HT-29 (cell line): ENCODE measurements at places on chromosomes 1 and 21. TPM values are rescaled to one million over a fixed set of nuclear protein-coding genes. Genes with fewer than 3 reads are reported as not detected.

The ADPRS gene
- total RNA-seq, result 61.8 and 68.7 TPM in 2 replicates

The CLCA4 gene
- 0.23 and 0.36 TPM in 2 replicates for total RNA-seq

The FCRL6 gene
- total RNA-seq, result not detected in 2 replicates

The KPRP gene
- not detected in 2 replicates for total RNA-seq

The KTI12 gene
- 20.7 and 24.5 TPM in 2 replicates for total RNA-seq

The UBL4B gene
- total RNA-seq, result not detected in 2 replicates

The FAM3B gene
- total RNA-seq, result not detected in 2 replicates

The FAM72B gene
- 1.0 and 1.7 TPM in 2 replicates for total RNA-seq

The S100A1 gene
- total RNA-seq, result 0.15 TPM in 1 of 2 replicates, not detected in the other

The LCE3D gene
- not detected in 2 replicates for total RNA-seq

The DCAF8 gene
- 54.1 and 69.3 TPM in 2 replicates for total RNA-seq

The SFN gene
- 170 and 192 TPM in 2 replicates for total RNA-seq

The TRIM67 gene
- total RNA-seq, result 0.03 and 0.05 TPM in 2 replicates

The SPRR4 gene
- not detected in 2 replicates for total RNA-seq

The KIFAP3 gene
- 2.2 and 3.5 TPM in 2 replicates for total RNA-seq

The CCDC181 gene
- total RNA-seq, result 0.56 TPM in 1 of 2 replicates, not detected in the other

The CD101 gene
- 0.05 and 0.33 TPM in 2 replicates for total RNA-seq

The CRNN gene
- not detected in 2 replicates for total RNA-seq

The FMOD gene
- 0.10 TPM in 1 of 2 replicates, not detected in the other for total RNA-seq

The CFAP57 gene
- 0.38 and 0.99 TPM in 2 replicates for total RNA-seq

The COL9A2 gene
- 0.25 and 0.89 TPM in 2 replicates for total RNA-seq

The EXOC8 gene
- 11.0 and 11.6 TPM in 2 replicates for total RNA-seq

The TTC24 gene
- not detected in 2 replicates for total RNA-seq

The CFHR3 gene
- total RNA-seq, result 0.31 and 0.55 TPM in 2 replicates

The KRTAP11-1 gene
- not detected in 2 replicates for total RNA-seq

The TOR1AIP1 gene
- total RNA-seq, result 13.4 and 14.8 TPM in 2 replicates

The PRRX1 gene
- total RNA-seq, result not detected in 2 replicates

The ZMYND12 gene
- 0.21 TPM in 1 of 2 replicates, not detected in the other for total RNA-seq

The SHISAL2A gene
- not detected in 2 replicates for total RNA-seq

The OR2T29 gene
- total RNA-seq, result not detected in 2 replicates

The JMJD4 gene
- total RNA-seq, result 46.1 and 49.6 TPM in 2 replicates

The KIAA0040 gene
- 5.8 and 8.3 TPM in 2 replicates for total RNA-seq

The ALPL gene
- not detected in 2 replicates for total RNA-seq

The S100A2 gene
- 17.9 and 26.4 TPM in 2 replicates for total RNA-seq

The KCNC4 gene
- 0.13 and 0.48 TPM in 2 replicates for total RNA-seq

The OVAAL gene
- total RNA-seq, result not detected in 2 replicates

The AMY1B gene
- total RNA-seq, result not detected in 2 replicates

The HECTD3 gene
- total RNA-seq, result 23.1 and 23.6 TPM in 2 replicates

The SV2A gene
- 0.08 TPM in 1 of 2 replicates, not detected in the other for total RNA-seq

The ZBTB17 gene
- total RNA-seq, result 44.1 and 45.5 TPM in 2 replicates

The LAPTM5 gene
- 0.08 TPM in 1 of 2 replicates, not detected in the other for total RNA-seq

The RGS13 gene
- total RNA-seq, result not detected in 2 replicates

The SEMA4A gene
- total RNA-seq, result 5.1 and 11.6 TPM in 2 replicates

The CITED4 gene
- total RNA-seq, result 3.1 and 6.4 TPM in 2 replicates

The E2F2 gene
- total RNA-seq, result 4.7 TPM in 2 replicates

The BOLA1 gene
- 17.8 and 20.4 TPM in 2 replicates for total RNA-seq

The CACNA1S gene
- total RNA-seq, result not detected in 2 replicates

The CYP4X1 gene
- total RNA-seq, result not detected in 2 replicates

The SNRNP40 gene
- total RNA-seq, result 221 and 257 TPM in 2 replicates

The OR2L2 gene
- not detected in 2 replicates for total RNA-seq

The PCP4L1 gene
- not detected in 2 replicates for total RNA-seq
